CD4-positive, alpha-beta T cell treated with Interleukin-21 for 1 hour (primary cell): ENCODE measurements at places on chromosomes 2 and 18.

DNA sequence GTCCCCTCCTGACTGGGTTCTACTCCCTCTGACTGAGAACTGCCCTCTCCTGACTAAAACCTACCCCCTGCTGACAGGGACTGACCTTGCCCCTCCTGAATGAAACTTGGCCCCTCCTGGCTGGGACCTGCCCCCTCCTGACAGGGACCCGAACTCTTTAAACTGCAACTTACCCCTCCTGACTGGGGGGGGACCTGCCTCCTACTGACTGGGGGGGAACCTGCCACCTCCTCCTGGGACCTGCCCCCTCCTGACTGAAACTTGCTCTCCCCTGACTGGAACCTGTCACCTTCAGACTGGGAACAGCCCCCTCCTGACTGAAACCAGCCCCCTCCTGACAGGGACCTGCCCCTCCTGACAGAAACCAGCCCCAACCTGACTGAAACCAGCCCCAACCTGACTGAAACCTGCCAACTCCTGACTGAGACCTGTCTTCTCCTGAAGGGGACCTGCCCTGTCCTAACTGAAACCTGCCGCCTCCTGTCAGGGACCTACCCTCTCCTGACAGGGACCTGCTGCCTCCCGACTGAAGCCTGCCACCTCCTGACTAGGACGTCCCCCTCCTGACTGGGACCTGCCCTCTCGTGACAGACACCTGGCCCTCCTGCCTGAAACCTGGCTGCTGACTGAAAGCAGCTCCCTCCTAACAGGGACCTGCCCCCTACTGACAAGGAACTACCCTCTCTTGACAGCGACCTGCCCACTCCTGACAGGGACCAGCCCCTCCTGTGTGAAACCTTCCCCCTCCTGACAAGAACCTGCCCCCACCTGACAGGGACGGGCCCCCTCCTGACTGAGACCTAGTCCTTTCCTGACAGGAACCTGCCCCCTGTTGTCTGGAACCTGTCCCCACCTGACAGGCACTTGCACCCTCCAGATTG is 87.1 kb downstream of the PXDN start:
- no peak for DNase-seq

- DNase-seq = no peak
These were observed 67.5 kb upstream of the AMMECR1L start for GRCh38 chr2:127953128-127953718.

DNA sequence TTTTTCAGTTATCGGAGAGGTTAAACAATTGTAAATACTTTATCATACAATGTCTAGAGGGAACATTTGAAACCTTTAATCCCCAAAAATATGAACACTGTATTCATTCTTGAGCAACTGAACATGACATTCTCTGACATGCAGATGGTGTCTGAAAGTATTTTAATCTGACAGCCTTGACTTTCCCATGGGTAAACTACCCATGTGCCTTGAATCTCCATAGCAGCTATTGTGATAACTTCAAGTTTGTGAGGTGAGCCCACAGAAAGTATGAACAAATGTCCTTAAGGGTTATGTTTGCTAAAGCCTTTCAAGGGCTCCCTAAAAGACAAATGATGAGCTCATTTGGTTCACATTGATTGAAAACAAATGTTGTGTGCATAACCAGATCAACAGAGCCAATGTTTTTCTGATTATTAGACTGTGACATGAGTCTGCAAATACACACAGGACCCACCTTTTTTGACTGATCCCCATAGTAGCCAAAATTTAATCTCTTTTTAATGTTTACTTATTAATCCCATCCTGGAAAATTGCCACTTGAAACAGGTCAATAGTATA is 1326.0 kb downstream of the LRP1B start:
- DNase-seq = no peak

GRCh38 chr2:62705007-62705829 is at the start of gene EHBP1:
Gene EHBP1, plus strand, starts transcription at chr2:62705713. Its CDS starts 1,479 bp downstream, at chr2:62707192.
- peak; percentile 98 for DNase-seq

DNA sequence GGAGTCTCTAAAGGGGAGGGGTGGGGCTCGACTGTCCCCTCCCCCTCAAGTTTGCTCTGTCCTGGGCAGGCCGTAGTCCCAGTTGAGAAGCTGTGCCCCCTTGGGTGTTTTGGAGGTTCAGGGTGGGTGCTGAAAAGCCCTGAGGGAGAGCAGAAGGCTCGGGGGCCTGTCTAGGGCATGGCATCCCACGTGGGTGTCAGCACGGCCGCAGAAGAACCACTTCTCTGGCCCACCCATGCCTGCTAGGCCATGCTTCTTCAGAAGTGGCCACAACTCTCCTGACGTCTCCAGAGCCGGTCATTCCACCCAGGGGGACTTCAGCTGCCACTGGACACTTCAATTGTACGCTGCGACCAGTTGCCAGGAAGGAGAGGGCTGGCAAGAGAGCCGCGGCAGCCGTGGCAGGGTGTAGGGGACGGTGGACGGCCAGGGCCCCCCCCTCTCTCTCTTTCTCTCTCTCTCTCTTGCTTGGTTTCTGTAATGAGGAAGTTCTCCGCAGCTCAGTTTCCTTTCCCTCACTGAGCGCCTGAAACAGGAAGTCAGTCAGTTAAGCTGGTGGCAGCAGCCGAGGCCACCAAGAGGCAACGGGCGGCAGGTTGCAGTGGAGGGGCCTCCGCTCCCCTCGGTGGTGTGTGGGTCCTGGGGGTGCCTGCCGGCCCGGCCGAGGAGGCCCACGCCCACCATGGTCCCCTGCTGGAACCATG is at the start of gene INPP5D:
INPP5D (plus strand) TSS at position 546 of the 704 bp plus-strand sequence; CDS start at position 683, 137 bp downstream.
- DNase-seq = peak; percentile 86

GRCh38 chr2:236803621-236804020 is 234.0 kb downstream of the ACKR3 start:
- no peak for DNase-seq

DNA sequence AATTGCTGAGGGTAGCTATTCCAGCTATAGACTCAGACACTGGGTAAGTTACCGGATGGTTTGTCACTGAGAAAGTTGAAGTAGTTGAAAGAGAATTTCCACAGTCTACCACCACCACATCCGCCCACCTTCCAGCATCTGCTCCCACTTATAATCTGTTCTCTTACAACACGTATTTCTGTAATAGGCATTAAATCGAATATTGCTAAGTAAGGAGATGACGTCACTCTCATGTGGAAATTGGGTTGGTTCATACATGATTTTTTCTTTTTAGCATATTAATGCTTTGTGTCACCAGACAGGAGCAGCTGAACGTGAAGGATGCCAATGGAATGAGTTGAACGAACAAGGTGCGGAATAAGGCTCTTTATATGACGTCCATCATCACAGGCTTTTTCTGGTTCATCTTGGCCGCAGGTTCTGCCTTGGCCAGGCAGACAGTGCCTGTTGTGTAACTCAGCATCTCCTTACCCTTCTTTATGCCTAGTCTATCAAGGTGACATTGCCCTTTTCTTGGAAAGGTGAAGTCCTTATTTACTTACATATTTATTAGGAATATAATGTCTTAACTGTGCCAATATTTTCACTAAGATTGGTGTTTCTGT is 45.9 kb downstream of the THUMPD2 start:
- no peak for DNase-seq

GRCh38 chr2:108575132-108575966 is 41.1 kb downstream of the LIMS1 start:
- DNase-seq = no peak

GRCh38 chr2:159710601-159711180 is 1.6 kb upstream of the MARCHF7 start:
- no peak for DNase-seq

DNA sequence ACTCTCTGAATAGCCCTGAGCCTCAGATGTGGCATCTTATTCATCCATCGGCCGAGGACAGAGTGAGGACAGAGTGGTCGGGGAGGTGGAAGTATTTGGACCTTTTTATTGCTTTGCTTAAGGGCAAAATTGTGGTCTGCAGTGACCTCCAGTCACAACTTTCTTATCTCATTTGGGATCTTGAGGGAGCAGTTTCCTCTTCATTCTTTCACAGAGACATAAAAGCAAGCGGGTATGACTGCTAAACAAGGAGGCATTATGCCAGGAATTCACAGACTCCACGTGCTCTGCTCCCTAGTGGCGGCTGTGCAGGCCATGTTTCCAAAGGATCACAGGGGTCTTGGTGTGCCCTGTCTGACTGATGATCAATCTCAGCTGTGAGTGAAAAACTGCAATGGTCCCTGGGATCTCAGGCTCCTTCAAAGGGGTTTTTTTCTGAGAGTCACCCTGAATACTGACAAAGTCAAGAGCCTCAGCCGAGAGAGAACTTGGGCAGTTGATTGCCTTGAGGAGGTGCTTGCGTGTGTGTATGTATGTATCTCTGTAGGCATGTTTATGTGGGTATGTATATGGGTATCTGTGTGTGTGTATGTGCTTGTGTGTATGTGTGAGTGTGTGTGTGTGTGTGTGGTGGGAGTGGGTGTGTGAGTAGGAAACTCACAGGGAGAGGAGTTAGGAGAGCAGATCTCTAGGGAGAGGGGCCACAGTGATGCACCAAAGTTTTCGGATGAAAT is 47.7 kb downstream of the RAPGEF4 start:
- DNase-seq = no peak
